ENCODE measurements at places on chromosomes 13 and 19. TPM values are rescaled to one million over a fixed set of nuclear protein-coding genes. Genes with fewer than 3 reads are reported as not detected.

The INAFM1 gene
- 3.9 TPM for total RNA-seq

The FCHO1 gene
- 1.5 TPM for total RNA-seq

The KIR2DL1 gene
- total RNA-seq, result not detected

The DCLK1 gene
- 3.4 TPM for total RNA-seq

The DNM2 gene
- total RNA-seq, result 102 TPM

The KIR3DL2 gene
- total RNA-seq, result not detected

The NLRP7 gene
- total RNA-seq, result not detected

The REEP6 gene
- total RNA-seq, result 9.7 TPM

The TEX29 gene
- total RNA-seq, result not detected

The VSTM1 gene
- not detected for total RNA-seq

The PEG3 gene
- 2.6 TPM for total RNA-seq

Measured in kidney epithelial cell (primary cell).